Smooth muscle cell of the brain vasculature (primary cell): ENCODE measurements at places on chromosomes 13 and 19.

- no peak for DNase-seq
Measured at GRCh38 chr19:41930926-41931592, 2.8 kb upstream of the ERFL start.

DNA sequence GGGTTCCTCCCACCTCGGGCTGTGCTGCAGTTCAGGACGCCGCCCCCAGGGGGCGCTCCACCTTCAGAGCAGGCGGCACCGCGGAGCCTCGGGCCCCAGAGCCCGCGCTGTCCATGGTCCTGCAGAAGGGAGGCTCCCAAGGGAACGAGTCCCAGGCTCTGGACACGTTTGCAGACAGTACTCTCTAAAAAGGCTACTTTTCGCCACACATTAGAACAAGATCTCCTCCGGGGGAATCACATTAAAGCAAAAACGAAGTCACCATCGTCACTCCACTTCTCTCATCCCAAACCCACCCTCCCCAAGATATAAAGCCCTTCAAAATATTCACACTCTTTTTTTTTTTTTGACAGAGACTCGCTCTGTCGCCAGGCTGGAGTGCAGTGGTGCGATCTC, 4.6 kb upstream of the SIGLEC10 start:
- peak; percentile 15 for DNase-seq

- no peak for DNase-seq
Measured at GRCh38 chr19:35519291-35519690, 5.8 kb upstream of the DMKN start.

- DNase-seq = no peak
Measured at GRCh38 chr13:113135281-113135760, 12.7 kb downstream of the F10 start.

DNA sequence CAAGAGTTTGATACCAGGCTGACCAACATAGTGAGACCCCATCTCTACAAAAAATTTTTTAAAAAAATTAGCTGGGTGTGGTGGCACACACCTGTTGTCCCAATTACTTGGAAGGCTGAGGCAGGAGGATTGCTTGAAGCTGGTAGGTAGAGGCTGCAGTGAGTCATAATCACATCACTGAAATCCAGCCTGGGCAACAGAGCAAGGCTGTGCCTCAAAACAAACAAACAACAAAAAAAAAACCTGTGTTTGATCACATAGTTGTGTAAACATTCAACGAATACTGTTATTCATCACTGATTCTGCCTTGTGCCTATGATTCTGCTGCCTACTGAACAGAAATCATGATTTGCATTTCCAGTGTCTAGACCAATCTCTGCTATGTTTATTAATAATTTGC, 134.0 kb downstream of the TBC1D4 start:
- no peak for DNase-seq

- DNase-seq = no peak
Measured at GRCh38 chr13:73521985-73522524, 463.2 kb downstream of the KLF5 start.

DNA sequence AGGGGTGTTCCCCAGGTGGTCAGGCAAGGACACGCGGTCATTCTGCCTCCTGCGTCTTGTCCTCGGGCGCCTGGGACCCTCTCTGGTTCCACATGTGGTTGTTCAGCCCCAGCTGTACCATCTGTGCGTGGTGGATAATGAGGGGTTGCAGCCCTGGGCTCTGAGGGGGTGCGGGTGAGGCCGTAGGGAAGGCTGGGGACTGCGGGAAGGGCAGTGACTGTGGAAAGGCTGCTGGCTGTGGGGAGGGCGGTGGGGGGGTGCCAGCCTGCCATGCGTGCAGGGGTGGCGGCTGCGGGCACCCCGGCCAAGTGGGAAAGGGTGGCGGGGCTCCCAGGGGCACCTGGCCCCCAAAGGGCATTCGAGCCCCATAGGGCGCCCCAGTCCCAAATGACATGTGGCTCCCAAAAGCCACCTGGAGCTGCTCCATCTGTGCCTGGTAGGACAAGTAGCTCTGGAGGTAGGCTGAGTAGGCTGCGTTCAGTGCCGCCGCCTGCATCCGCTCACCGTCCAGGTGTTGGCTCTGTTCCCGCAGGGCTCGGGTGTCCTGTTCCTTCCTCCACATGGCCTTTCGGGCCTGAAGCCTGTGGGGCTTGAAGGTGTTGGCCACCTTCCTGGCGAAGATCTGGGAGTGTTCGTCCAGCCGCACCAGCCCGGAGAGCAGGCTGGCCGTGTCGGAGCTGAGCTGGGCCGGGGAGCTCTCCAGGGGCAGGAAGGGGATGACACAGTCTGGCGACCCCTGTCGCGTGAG, 15.1 kb downstream of the TICAM1 start:
- no peak for DNase-seq

DNA sequence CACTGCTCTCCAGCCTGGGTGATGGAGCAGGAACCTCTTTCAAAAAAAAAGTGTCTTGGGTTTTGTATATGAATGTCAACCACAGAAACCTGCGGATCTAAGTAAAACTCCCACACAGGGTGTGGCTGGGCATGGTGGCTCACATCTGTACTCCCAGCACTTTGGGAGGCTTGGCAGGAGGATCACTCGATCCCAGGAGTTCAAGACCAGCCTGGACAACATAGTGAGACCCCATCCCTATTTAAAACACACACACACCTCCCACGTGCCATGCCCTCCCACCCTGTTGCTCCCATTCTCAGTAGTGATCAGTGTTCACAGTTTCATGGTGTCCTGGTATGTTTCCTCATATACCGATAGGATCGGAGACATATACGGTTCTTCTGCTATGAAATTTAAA, 9.2 kb downstream of the TMED1 start:
- no peak for DNase-seq

- DNase-seq = no peak
Measured at GRCh38 chr19:12194827-12195731, 32.2 kb downstream of the ZNF136 start.

DNA sequence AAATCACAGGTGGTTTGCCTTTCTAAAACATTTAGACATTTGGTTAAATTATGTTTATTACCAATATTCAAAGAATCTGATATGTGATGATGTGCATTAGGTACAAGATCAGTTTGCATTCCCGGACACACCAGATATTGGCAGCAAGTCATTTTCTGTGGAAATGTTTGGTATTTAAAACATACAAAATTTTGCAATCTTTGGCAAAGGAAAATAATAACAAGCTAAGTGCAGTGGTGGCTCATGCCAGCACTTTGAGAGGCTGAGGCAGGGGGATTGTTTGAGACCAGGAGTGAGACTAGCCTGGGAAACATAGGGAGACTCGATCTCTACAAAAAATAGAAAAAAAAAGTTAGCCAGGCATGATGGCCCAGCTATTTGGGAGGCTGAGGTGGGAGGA, 29.1 kb upstream of the TSC22D1 start:
- DNase-seq = no peak

DNA sequence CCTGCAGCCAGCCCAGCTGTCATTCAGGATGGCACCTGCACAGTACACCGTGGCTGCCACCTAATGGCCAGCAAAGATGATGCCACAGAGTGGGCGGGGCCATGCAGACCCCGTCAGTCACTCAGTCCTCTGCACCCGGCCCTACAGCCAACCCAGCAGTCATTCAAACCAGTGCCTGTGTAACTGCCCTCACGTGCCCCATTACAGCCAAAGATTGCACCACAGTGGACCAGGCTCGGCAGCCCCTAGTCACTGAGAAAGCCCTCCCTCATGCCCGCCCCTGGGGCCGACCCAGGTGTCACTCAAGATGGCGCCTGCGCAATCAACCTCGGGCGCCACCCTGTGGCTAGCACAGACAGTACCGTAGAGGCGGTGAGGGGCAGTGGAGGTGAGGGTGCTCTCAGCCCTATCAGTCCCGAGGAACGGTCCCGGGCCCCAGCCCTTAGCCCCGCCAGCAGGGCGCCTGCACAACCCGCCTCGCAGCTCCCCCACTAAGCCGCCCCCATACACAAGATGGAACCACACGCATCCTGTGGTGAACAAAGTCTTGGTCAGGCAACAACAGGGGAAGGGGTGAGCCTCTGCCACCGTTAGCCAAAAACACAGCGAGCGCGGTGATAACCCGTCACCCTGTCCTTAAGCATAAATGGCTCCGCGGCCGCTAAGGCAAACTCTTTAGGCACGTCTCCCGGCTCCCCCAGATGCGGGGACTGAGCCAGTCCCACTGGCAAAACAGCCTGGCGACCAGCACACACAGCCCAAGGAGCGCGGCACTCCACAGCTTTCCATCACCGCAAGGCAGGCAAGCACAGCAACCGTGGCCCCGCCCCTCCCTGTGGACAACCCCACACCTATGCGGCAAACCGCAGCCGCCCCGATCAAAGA, 2.3 kb downstream of the PEG3 start:
- DNase-seq = no peak

GRCh38 chr19:15675560-15675959, 2.7 kb downstream of the CYP4F12 start:
- DNase-seq = no peak

DNA sequence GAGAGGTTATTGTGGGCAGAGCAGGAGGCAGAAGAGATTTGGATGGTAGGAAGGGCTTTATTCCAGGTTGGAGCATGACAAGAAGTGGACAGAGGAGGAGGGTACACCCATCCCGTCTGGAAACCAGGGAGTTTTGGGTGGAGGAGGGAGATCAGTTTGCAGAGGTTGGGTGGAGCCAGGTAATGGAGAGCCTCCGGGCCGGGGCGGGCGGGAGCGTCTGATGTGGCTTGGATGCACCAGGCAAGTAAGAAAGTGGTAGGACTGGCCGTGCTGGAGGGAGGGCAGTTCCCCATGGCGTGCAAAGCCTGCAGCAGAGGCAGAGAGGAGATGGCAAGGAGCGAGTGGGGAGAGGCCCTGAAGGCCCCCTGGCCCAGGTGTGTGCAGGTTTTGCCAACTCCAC, 10.9 kb downstream of the IGFLR1 start:
- no peak for DNase-seq

DNA sequence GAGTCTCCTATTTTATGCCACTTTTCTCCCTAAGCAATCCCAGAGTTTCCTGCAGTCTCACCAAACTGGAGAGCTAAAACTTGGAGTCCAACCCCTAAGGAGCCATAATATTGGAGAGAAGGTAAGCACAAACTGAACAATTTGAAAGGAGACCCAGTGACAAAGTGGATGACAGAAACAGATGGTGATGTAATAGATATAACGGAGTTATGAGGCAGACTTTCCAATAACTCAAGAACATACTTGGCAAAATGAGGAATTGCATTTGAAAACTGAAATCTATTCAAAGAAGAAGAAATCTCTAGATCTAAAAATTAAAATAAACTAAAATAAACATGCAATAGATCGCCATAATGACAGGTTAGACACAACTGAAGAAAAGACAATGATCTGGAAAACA, 200.9 kb upstream of the MIR17HG start:
- DNase-seq = no peak

DNA sequence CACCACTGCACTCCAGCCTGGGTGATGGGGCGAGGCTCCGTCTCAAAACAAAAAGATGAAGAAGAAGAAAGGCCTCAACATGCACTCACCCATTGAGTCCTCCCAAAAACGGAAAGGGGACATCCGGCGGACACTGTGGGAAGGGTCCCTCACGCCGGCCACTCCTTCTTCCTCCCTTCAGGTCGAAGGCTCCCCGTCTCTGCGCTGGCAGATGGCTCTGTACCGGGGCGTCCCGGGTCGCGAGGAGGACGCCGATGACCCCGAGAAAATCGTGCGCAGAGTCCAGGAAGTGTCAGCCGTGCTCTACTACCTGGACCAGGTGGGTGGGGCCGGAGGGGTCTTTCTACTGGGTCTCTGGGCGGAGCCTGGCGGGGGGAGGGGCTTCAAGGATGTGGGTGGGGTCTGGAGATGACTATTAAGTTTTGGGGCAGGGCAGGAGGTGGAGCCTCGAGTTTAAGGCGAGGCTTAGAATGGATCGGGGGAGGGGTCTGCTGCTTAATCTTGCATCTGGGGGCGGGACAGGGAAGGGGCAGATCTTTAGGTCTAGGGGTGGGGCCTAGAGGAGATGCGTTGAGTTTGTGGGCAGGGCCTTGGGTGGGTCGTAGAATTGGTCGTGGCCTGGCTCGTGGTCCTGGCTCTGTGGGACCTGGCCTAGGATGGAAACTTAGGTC, 90.2 kb downstream of the MAP4K1 start:
- DNase-seq = no peak

DNA sequence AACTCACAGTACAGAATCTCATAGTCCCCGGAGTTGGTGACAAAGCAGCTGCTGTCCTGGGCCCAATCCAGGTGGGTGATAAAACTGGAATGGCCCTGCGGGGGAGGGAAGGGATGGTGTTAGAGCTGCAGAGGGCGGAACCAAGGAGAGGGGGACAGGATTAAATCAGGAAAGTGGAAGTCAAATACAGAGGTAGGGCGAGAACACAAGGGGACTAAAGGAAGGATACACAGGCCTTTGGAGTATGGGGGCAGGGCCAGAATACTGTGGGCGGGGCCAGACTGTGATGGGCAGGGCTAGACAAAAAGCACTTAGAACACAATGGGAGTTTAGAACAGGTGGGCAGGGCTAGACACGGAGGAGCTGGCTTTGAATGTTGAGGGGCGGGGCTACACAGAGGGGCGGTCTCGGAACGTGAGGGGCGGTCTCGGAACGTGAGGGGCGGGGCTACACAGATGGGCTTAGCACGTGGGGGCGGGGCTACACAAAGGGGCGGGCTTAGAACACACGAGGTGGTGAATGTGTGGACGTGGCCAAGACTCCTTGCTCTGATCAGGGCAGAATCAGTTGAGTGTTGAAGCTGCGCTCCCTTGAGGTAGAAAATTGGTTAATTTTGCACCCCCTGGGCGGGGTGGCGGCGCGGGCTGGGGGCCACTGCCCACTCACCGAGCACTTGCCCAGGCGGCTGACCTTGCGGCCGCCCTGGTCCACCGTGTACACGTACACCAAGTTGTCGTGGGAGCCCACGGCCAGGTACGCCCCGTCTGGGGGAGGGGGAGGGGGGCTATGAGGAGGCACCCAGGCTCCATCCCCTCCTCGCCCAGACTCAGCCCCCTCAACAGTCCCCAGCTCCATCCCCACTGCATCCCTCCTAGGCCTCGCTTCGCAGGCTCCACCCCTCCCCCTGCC, 14.0 kb upstream of the GPR4 start:
- peak; percentile 51 for DNase-seq

- DNase-seq = no peak
Measured at GRCh38 chr13:28755546-28755870, 36.7 kb upstream of the SLC46A3 start.

DNA sequence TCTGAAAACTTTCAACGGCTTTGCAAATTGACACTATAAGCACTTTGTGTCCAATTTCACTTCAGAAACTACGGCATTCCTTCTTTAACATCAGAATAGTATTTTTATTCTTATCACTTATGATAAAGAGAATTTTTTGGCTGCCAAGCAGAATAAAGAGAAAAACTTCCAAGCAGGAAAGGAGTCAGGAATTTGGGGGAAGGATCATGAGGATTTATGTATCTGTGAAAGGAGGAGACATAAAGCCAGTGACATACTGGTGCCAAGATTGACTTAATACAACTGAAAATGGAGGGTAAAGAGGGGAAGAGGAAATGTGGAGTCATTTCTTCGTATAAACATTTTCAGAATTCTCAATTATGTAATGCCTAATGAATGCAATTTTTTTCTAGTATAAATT, 94.7 kb downstream of the RBM26 start:
- no peak for DNase-seq

- DNase-seq = peak; percentile 2
Measured at GRCh38 chr19:13396250-13397080, 109.8 kb downstream of the CACNA1A start.
